ENCODE measurements at places on chromosomes 3 and 15. TPM values are rescaled to one million over a fixed set of nuclear protein-coding genes. Genes with fewer than 3 reads are reported as not detected.

GRCh38 chr3:143831994-143832393, 16.3 kb downstream of the SLC9A9 start:
- DNase-seq = no peak

GRCh38 chr15:96629511-96629910, 299.0 kb downstream of the NR2F2 start:
- no peak for DNase-seq

GRCh38 chr3:129793319-129793718, 100.2 kb downstream of the TMCC1 start:
- DNase-seq = no peak

GRCh38 chr3:64806668-64807605, 119.1 kb upstream of the ADAMTS9 start:
- no peak for DNase-seq

DNA sequence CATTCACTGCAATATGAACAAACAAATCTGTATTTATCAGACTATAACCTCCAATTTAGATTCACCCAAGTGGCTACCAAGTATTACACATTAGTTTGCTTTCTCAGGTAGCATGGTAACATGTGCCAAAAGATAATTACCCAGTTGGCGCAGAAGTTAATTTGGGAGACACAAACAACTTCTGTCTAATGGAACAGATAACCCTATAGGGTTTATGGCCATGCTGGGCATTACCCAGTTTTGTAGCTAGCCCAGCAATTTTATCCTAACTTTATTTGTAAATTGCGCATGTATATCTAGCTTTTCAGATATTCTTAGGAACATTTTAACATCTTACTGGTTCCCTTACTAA, 780 bp downstream of the RPL22L1 start:
- DNase-seq = peak; percentile 6

DNA sequence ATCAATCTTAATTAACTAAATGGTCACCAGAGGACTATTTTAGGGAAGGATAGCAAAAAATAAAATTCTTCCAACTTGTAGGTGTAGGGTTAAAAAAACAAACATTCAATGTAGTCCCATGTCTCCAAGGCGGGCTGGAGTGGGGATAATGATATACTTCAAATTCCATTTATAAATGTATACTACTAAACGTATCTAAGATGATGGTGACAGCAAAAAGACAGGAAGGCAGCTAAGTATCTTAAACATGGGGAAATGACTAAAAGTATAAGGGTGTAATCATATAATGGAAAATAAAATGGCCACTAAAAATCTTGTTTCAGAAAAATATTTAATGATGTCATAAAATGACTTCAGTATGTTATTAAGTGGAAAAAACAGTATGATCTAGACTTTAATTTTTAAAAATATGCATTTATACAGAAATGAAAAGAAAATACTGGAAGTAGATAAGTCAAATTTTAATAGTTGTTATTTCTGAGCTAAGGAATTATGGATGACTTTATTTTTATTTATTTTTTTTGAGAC, 181.7 kb downstream of the SUCLG2 start:
- DNase-seq = no peak

DNA sequence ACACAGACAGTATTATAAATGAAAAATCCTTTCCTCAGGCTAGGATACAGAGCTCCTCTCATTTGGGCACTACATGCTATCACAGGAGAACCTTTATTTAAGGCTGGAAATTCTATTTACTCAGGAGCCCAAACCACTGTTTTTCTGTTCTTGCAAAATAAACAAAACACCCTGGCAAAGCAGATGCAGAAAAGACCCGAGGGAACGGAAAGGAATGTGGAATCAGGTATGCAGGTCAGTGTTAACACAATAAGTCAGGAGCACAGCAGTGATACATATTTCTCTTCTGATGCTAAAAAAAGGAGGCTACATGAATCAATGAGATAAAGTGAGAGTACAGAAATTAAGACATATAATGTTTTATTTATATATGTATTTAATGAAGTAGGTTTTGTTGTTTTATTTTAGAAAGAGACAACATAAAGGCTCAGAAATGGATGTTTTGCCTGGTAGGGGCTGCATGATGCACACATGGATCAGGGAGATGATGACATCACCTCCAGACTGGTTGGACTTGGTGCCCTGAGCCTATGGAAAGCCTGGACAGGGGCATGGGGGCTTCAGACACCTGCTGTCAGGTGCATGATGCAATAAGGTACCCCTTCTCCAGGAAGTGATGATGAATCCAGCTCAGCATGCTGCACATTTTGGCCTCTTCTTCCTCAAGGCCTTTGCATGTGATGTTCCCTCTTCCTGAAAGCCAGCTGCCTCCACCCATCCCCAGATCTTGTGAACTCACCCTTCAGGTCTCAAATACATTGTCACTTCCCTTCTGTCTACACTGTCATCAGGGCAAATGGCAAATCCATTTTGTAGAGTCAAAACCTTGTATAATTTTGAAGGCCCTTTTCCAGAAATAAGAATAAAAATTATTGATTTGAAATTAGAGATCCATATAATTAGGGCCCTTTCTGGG, 19.1 kb upstream of the RBP1 start:
- no peak for DNase-seq

DNA sequence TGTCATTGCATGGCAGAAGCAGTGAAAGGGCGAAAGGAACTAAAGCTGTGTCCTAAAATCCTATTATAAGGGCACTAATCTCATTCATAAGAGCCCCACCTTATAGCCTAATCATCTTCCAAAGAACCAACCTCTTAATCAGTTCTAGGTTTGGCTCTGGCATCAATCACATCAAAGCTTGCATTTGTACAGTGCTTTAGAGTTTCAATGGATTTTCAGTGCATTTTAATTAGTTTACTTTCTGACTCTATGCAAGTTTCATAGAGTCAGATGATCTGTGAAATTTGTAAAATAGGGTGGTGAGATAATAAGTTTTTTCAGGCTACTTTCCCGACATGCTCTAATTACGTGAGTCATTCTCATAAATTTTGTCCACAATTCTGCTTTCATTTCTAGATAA, 341.1 kb downstream of the DIPK2A start:
- no peak for DNase-seq

GRCh38 chr3:74614107-74614967, at the start of gene CNTN3:
Gene CNTN3 (minus strand): TSS chr3:74614659. CDS start chr3:74521112, 93,547 bp downstream.
- DNase-seq = no peak

- DNase-seq = no peak
Measured at GRCh38 chr3:127732879-127733350, 60.2 kb downstream of the ABTB1 start.

DNA sequence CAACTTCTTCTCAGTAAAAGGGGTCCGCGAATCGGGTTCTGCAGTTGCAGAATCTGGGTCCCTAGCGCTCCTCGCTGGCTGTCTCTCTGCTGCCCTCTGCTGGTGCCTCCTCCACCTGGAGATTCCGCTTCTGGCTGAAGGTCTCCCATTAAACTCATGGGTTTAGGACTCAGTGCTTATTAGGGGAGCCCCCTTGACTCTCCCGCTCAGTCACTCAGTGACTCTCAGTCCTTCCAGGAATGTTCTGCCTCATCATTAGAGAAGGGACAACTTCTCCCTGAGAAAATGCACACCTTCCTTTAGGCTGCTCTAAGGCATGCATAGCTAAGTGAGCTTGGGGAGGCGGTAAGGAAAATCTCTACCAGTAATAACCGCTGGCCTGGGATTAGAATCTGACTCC, 7.1 kb downstream of the CPN2 start:
- peak; percentile 52 for DNase-seq

The ARHGEF26 gene
- total RNA-seq = 0.13 TPM

The SERPINI1 gene
- total RNA-seq = 1.7 TPM

Data from CD8-positive, alpha-beta memory T cell (primary cell).